ENCODE measurements at places on chromosomes 12 and 14. TPM values are rescaled to one million over a fixed set of nuclear protein-coding genes. Genes with fewer than 3 reads are reported as not detected.

- no peak for DNase-seq
These were observed 11.0 kb upstream of the OAS2 start for GRCh38 chr12:112967306-112967705.

GRCh38 chr14:106528717-106529116 lies 1002.3 kb downstream of the TMEM121 start:
- DNase-seq, result no peak

Gene PMCH
- polyA plus RNA-seq, result 1.3 TPM

DNA sequence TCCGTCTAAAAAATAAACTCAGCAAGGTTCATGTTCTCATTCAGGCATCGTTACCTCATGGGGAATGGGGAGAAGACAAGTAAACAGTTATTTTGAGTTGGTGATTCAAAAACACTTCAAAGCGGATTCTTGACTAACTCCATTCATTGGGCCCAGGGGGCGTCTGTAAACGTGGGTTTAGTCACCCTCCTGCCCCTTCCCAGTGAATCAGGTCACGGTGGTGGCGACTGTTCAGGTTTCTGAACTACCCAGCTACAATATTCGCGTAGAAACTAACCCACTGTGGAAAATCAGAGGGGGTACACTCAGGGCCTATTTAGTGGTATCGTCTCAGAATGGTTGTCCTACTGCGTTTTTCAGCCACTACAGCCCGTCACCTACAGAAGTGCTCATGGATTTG lies 15.2 kb downstream of the OR6S1 start:
- no peak for DNase-seq

DNA sequence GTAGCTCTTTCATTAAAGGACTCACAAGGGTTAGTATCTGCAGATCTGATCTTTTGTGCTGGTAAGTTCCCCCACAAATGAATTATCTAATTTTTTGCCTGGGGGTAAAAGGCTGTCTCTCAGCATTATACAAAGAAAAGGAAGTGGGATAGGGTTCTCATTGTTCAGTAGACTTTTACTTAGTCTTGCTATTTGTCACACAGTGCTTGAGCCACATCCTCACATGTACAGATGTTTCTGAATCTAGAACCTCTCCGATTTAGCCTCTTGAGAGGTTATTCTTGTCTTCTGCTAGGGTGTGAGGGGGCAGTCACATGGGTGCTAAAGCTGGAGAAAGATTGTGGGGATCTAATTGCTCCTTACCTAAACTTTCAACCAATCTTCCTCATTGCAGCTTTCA lies 93.0 kb downstream of the SLC41A2 start:
- no peak for DNase-seq

- no peak for DNase-seq
These were observed 457.4 kb upstream of the DCN start for GRCh38 chr12:91640021-91640420.

Gene KRT85
- polyA plus RNA-seq, result 0.12 TPM

DNA sequence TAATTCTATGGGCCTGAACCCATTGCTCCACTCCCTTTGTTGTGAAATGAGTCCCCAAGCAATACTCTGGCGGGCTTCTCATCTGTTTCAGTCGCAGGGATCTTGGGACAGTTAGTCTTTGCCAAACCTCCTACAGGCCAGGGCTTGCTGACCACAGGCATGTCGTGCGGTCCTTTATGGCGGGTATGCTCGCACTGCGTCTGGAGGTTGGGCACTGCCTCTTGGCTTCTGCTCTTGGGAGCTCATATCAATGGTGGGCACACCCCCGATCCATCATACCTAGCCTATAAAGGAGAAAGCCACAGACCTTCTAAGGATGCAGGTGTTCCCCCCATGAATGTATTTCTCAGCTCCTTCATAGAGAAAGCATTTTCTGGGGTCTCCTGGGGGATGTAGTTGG lies 99.3 kb downstream of the AACS start:
- no peak for DNase-seq

Gene DCN
- polyA plus RNA-seq, result 866 TPM

Gene NEUROD4
- not detected for polyA plus RNA-seq

Gene IFI27
- polyA plus RNA-seq, result 26.7 TPM

Gene CCDC175
- polyA plus RNA-seq, result 0.66 TPM

DNA sequence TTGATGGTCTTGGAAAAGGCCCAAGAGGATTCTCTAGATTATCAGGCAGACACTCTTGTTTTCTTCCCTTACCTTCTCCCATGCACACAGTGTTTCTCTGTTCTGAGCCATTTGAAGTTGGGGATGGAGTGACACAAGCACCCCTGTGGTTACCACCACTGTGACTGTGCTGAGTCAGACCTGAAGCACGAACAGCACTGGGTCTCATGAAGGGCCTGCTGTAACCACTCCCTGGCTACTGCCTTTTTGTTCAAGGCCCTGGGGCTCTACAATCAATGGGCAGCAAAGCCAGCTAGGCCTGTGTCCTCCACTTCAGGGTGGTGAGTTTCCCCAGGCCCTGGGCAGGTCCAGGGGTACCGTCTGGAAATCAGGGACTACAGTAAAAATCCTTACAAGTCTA lies 65.5 kb downstream of the TSPAN8 start:
- no peak for DNase-seq

- no peak for DNase-seq
These were observed 45.9 kb downstream of the AEBP2 start for GRCh38 chr12:19485240-19485639.

DNA sequence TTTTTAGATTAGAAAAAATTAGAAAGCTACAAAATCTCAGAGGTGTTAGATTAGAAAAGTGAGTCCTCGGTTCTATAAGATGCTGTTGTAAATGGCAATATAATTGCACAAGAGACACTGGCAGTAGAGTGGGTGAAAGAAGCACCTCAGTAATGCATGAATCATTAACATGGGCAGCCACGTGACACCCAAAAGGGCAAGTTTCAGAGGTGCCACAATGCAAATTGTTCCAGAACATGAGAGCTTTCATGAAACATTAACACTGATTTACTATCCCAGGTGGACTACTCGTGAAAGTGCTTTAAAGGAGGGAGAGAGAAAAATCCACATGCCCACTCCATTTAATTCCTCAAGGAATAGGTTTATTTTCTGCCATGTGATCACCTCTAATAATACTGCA lies 108.4 kb downstream of the PTPRR start:
- no peak for DNase-seq

Gene HSP90AA1
- 424 TPM for polyA plus RNA-seq

Gene BMAL2
- polyA plus RNA-seq, result 8.0 TPM

Gene KRT72
- not detected for polyA plus RNA-seq

Gene HIGD1C
- not detected for polyA plus RNA-seq

- no peak for DNase-seq
These were observed 34.3 kb upstream of the SLC38A1 start for GRCh38 chr12:46303039-46303666.

DNA sequence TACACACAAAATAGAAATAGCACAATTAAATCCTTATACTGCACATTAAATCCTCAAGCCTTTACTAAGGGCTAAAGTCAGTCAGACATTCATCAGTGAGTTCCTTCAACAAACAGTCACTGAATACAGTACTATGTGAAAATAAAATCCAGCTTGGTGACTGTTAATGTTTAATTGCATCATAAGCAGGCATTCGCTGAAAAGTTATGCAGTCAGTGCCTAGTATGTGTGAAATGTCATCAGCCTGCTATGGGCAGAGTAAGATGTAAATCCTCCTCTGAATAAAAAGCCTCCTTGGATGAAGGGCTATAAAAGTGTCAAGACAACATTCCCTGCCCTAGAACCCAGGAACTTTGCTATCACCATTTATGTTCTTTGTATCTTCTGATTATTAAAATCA lies 116.4 kb downstream of the PRICKLE1 start:
- no peak for DNase-seq

Gene CD69
- 1.4 TPM for polyA plus RNA-seq

Gene SERPINA9
- polyA plus RNA-seq, result not detected

Gene DDX51
- 10.5 TPM for polyA plus RNA-seq

Gene KCNC2
- 0.66 TPM for polyA plus RNA-seq

- no peak for DNase-seq
These were observed 55.2 kb downstream of the SIX1 start for GRCh38 chr14:60594062-60594461.

DNA sequence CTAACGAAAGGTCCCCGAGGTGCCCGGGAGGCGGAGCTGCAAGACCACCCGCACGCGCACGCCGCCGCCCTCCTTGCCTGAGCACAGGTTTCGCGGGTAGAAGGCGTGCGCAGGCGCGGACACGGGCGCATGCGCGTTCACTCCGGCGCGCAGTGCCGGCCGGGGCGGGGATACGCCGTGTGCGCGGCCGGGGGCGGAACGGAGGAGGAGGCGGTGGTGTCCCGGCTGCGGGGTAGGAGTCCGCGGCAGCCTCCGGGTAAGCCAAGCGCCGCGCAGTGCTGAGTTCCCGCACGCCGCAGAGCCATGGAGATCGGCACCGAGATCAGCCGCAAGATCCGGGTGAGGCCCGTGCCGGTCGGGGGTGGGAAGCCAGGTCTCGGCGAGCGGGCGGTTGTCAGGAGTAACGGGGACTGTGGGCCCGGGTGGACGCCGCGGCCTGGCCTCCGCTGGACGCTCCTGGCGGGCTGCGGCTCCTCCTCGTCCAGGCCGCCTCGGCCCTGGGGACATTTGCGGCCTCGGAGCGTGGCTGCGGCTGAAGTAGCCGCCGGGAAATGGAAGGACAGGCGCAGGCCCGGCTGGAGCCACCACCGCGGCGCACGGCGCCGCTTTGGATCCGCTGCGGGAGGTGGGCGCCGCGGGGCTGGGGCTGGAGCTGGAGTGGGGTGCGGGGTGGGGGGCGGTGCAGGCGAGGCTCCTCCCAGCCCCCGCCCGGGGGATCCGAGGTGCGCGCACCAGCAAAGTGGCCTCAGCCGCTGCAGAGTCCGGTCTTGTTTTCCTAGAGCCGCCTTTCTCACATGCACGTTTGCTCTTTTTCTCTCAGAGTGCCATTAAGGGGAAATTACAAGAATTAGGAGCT lies at the start of gene ZC3H14:
TSS of gene ZC3H14 (plus strand) at position 207 of the 856 bp plus-strand sequence. CDS start at position 304, 97 bp downstream.
- peak; percentile 78 for DNase-seq

DNA sequence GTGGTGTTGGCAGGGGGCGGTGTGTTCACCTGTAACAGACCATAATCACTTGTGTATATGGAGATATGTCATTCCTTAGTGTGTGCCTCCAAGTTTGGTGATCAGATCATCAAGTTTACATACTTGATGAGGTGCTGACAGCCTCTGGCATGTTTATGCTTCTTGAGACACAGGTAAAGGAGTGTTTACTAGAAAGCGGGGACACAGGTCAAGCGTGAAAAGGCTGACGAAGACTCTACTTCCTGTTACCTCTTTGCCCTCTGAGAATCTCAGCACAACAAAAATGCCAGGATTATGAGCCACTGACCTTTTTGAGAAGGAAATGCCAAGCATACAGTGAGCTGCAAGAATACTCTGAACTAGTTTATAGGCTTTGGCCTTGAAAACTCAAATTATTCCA lies 29.6 kb downstream of the PRDM4 start:
- no peak for DNase-seq

DNA sequence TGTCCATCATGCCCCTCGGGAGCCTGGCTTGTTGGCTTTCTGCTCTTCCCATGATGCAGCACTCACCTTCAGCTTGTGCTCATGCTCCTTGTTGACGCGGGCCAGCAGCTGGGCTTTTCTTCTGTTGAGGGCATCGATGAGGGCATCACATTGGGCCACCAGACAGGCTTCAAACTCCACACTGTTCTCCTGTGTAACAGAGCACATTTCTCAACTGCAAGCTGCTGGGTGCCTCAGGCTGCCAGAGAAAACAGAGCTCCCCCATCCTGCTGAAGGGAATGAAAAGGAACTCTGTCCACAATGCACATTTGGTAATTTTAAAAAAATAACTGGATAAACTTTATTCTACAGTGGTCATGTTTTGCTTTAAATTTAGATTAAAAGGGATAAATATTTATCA lies 72.1 kb downstream of the TRIM9 start:
- no peak for DNase-seq

Gene PLEKHH1
- polyA plus RNA-seq, result 81.2 TPM

DNA sequence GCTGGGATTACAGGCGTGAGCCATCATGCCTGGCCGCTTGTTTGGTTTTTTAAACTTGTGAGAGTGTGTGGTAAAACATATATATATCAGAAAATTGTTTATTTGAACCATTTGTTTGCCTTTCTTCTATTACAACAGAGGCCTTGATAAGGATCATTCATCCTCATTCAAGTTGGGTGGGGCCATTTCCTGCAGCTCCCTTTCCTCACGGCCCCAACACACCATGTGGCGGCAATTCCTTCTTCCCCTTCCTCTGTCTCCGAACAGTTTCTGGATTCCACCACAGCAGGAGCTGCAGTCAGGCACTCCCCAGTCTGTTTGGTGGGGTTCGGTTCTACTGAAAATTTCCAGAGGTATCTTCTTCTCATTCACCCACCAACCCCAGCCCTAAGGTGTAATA lies 42.0 kb upstream of the RASSF3 start:
- DNase-seq, result no peak

- DNase-seq, result no peak
These were observed 18.0 kb downstream of the XRCC3 start for GRCh38 chr14:103697206-103697602.

DNA sequence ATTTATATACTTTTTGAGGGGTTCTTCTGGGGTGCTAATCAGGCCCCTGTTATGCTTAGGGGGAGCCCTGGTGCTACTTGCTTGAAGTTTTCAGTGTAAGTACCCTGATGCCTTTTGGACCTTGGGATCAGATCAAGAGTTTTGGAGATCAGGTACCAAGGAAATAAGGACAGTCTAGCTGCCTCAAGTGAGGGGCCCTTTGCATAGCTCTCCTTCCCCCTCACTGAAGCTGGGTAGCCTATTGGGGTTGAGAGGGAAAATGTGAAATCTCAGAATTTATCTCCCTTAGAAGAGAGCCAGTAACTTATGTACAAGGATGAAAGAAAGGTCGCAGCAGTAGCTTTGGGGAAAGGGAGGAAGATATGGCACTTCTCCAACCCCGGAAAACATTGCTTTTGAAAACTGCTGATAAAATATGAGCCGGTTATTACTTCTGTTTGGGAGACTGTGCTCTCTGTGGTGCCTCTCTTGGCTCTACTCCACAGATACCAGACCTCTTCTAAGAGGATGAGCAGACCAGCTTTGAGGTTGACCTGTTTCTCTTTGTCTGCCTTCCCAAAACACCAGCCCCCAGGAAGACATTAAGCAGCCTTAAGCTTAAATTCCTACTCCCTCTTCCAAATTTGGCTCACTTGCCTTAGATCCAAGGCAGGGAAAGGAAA lies 8.8 kb upstream of the AMHR2 start:
- DNase-seq, result no peak

DNA sequence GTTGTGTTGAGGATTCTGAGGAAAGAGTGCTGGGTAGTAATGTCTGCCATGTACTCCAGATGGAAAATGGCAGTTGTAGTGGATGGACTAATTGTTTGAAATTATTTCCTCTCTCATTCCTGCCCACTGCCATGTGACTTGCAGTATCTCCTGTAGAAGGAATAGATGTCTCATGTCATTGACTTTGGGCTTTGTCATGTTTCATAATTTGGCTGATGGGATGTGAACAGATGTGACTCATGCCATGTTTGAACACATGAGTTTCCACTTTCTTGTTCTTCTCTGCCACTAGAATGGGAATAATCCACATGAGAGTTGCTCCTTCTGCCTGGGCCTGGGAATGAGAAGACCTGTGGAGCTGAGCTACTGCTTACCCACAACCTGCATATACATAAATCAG lies 2.4 kb upstream of the CALCOCO1 start:
- no peak for DNase-seq
